ENCODE measurements at places on chromosomes 1 and 21.

DNA sequence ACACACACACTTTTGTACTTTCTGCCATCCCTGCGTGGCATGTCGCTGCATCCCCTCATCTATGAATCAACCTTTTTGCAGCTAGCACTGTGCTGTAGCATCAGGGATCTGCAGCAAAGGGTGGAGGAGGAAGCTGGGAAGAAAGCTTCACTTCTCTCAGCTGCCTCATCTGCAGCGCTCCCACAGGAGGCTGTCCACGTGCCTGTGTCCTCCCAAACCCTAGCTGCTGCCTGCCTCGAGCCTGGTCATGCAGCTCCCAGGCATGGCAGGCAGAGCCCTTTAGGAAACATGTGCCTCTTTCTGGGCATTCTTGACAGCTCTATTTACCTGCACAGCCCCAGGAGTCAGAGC is 262.1 kb upstream of the SGIP1 start:
- DNase-seq = no peak

- DNase-seq = no peak
Observed at GRCh38 chr1:157819896-157820295, at the start of gene FCRL1. TSS of gene FCRL1 (minus strand) at chr1:157820120. CDS start at chr1:157820037, 83 bp downstream.

- DNase-seq = no peak
Observed at GRCh38 chr1:41484402-41485241, at the start of gene EDN2. TSS of gene EDN2 (minus strand) at chr1:41484683. CDS start at chr1:41484601, 82 bp downstream.

DNA sequence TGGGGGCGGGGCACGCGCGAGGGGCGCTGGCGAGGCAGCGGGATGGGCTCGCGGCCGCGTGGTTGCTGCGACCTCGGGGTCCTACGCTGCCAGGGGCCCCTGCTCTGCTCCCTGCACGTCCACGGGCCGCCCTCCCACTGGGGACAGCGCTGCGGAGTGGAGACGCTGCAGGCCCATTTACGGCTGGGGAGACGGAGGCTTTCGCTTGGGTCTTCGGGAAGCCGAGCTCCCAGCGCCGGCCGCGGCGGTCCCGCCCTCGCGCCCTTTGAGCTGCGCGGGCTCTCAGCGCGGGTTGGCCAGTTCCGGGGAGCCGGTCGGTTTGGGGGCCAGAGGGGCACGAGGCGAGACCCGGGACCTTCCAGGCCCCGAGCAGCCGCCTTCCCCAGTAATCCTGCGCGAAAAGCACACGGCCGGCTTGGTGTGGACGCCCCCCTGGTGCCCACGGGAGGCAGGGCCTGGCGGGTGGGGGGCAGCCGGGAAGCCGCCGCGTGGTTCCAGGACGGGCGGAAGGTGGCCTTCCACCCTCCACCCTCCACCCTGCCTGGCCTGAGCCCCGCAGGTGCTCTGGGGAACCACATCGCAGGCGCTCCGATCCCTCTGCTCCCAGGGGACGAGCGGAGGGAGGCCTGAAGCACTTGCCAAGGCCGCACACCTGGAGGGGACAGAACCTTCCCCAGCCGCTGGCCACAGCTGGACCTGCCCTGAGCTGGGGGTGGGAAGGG is 570 bp upstream of the PEX10 start:
- no peak for DNase-seq

GRCh38 chr1:54311506-54311905 is 94.7 kb downstream of the SSBP3 start:
- DNase-seq = no peak

DNA sequence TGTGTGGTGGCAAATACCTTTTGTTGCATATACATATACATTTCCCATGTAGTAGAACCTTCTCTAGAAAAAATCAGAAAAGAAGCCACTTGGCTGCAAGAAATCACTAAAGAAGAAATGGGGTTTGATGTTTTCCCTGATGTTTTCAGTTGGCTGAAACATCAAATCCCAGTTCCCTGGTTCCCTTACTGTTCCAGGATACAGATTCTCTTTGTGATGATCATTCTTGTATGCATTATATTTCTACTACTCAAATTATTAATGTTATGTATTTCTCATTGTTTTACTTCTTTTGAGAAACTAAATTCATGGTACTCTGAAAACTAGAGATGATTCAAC is 7.6 kb downstream of the RNU1-2 start:
- no peak for DNase-seq

DNA sequence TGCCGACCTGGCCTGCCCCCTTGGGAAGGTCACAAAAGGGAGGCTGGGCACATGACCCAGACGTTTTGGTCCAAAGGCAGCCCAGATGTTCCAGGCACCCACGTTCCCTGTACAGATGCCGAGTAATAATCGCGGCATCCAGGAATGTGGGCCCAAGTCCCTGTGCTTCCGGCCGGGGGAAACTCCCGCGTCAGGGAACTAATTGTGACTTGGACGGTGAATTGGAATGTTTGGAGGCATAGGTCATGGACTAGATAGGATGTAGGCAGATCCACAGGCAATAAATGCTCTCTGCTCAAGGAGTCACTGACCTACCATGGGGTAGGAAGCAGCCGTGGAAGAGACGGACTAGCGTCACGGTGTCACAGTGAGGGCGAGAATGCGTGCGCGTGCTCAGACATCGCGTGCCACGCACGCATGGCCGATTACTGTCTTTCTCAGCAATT is 178.4 kb downstream of the DUSP10 start:
- DNase-seq = no peak

DNA sequence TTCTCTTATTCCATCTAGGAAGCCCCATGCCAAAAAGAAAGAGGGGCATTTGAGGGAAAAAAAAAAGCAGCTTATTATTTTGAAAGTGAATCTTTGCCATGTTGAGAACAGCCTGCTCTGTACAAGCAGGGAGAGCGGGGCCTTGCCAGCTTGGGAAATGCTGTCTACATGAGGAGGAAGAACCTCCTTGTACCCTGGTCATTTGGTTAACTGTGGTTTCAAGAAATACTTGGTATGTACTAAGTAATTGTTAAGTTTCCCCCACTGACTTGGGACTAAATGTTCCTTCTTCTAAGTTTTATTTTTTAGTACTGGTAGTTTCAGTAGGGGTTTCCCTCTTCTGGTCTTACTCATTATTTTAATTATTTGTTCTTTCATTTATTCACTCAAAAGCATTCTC is 144.1 kb upstream of the HOOK1 start:
- DNase-seq = no peak

GRCh38 chr1:179803104-179803503 is 60.0 kb downstream of the FAM163A start:
- no peak for DNase-seq

DNA sequence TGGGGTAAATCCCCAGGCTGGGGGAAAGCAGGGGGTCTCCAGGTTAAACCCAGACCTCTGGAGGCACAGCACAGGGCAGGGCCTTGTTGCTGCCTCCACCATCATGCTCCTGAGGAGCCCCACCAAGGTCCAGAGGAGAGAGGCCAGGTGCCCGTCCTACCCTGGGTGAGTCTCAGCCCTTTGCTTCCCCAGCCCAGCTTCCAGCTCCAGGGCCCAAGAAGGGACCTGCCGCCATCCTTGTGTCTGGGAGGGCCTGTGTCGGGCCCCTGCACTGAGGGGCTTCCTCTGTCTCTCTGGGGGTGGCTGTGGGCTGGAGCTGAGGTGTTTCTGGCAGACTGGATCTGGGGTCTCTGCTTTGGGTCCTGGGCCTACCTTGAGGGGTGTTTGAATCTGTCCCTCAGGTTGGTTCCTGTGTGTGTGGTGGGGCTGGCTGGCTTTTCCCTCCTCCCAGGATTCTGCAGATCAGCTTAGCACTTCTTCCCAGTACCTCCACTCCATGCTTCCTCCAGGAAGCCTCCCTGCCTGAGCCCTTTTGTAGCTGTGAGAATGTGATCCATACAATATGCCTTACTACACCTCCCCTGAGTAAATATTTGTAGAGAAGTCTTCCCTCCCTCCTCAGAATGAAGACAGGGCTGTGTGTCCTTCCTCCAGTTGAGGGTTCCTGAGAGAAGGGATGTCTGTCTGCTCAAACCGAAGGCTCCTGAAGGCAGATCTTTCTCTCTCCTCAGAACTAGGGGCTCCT is 6.2 kb downstream of the GPR3 start:
- DNase-seq = no peak

DNA sequence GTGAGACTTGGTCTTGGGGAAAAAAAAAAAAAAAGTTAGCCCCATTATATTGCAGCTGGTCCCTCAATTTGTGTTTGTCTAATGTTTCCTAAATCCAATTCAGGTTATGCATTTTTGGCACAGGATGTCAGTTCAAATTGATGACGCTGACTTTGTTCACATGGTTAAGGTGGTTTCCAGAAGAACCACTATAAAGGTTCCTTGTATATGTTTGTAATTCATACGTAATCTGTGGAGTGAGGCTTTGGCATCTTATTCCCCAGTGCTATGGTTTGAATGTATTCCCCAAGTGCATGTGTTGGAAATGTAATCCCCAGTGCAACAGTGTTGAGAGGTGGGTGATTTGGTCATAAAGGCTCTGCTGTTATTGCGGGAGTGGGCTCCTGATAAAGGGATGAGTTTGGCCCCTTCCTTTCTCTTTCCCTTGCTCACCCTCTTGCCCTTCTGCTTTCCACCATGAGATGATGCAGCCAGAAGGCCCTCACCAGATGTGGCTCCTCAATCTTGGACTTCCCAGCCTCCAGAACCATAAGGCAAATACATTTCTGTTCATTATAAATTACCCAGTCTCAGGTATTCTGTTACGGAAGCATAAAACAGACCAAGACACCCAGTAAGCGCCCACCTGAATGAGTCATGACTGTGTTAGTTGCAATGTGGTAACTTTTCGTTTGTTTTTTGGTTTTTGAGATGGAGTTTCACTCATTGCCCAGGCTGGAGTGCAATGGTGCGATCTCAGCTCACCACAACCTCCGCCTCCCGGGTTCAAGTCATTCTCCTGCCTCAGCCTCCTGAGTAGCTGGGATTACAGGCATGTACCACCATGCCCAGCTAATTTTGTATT is 19.5 kb upstream of the HLCS start:
- no peak for DNase-seq

DNA sequence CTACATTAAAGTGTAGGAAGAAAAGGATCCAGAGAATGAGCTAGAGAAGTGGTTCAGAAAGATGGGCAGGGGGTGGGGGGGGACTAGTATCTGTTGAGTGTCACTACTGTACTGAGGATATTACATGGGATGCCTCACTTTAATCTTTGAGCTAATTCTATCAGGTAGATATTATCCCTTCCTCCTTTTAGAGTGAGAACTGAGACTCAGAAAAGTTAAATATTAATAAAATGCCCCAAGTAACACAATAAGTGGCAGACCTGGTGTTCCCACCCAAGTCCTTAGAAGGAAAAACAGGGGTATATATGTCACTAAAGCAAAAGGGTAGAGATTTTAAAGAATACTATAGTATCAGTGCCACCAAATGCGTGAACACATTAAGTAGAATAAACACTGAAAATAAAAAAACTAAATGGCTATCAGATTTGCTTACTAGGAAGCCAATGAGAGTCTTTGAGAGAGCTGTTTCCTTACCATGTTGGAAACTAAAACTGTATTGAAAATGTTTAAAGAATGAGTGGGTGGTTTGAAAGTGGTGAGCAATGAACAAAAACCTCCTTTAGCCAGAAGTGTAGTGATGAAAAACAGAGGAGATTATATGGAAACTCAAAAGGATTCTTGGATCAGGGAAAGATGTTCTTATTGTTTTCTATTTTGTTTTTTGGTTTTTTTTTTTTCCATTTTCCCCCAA is 230.8 kb downstream of the BARHL2 start:
- no peak for DNase-seq

DNA sequence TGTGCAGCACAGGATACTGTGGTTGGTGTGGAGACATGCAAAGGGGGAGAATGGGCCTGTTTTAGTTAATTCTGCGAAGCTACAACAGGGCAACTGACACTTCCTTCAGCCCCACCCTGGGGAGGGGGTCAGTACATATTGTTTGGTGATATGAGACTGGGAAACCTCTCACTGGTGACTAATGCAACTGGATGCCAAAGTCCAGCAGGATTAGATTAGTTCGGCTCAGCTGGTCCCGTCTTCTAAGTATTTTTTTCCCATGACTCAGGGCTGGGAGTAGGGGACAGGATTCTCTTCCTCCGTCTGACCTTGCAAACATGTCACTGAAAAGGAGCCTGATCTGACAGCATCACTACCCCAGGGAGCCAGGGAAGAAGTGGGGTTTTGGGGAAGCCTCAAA is 43.0 kb downstream of the PLXNA2 start:
- DNase-seq = no peak

- no peak for DNase-seq
Observed at GRCh38 chr1:63916485-63917360, 142.9 kb downstream of the ROR1 start.

GRCh38 chr1:41399145-41399795 is 38.0 kb downstream of the FOXO6 start:
- no peak for DNase-seq

- no peak for DNase-seq
Observed at GRCh38 chr1:235068158-235069121, 60.2 kb downstream of the TOMM20 start.

DNA sequence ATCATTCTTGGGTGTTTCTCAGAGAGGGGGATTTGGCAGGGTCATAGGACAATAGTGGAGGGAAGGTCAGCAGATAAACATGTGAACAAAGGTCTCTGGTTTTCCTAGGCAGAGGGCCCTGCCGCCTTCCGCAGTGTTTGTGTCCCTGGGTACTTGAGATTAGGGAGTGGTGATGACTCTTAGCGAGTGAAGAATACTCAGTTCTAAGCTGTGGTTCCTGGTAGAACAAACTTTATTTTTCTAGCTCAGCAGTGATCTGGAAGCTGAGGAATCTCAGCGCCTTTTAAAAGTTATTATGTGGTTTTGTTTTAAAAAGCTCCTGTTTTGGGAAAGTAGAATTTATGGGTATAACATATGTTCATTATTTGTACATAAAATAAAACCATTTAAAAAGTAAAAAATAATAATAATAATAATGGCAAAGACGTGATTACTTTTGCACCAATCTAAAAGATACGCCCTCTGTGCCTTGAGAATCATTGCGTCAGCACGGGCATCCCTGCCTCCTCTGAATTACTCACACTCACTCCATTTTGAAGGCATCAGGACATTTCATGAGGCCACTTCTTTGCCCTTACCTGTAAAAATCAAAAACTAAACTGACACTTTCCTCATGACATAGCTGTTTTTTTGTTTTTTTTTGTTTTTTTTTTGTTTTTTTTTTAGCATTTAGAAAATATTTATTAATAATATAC is 29.7 kb upstream of the TNFRSF1B start:
- no peak for DNase-seq

DNA sequence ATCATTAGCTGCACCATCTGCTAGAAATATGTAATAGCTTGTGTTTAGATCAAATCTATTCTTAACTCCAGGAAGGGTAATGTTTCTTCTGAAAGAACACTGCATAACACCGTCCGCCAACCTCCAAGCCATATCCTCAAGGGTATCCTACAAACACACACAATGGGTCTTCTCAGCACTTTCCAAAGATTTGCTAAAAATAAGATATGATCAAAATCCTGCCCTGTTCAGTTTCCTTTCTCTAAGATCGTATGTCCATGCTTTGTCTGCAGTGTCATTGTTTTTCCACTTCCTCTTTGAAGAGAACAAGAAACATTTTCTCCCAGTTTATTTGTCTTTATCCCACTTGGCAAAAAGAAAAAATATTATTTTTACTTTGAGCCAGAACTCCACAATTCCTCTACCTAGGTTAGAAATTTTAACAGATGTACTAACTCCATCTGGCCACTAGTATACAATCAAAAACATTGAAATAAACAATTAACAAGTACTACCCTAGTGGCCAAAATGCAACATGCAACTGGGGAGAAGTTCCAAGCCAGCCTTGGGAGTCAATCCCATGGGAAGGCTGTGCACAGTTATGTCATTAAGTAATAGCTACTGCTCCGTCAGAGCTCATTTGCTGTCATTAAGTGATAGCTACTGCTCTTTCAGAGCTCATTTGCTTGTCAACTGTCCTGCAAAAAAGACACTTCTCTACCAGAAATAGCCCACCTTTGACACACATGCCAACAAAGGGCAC is 37.8 kb downstream of the FRRS1 start:
- no peak for DNase-seq

GRCh38 chr1:33637846-33638440 is 165.5 kb downstream of the ZSCAN20 start:
- DNase-seq = no peak

- no peak for DNase-seq
Observed at GRCh38 chr21:18267496-18267895, 22.9 kb downstream of the CHODL start.

Data from stimulated activated CD8-positive, alpha-beta memory T cell treated with anti-CD3 and anti-CD28 coated beads, Interleukin-2, amount 100 ng/mL, for 48 hours (primary cell).